Esophagus squamous epithelium (tissue), 5 donors: ENCODE measurements at places on chromosomes 1 and 21.

DNA sequence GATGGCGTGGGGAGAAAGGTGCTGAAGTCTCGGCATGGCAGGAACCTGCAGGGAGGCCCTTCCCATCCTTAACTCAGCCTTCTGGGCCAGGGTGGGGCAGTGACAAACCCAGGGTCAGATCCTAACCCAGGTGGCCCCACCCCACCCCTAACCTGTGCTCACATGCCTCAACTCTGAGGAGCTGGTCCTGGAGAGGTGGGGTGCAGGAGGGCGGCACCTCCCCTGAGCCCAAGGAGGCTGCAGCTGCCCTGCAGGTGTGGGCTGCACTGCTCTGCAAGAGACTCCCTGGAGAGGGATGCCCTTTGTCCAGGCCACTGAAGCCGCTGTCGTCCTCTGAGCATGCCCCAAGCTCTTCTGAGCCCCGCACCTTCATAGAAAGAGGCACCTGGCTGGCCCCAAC lies 15.2 kb upstream of the ADAMTSL4 start:
- no peak for DNase-seq

- DNase-seq = no peak
These were observed 639 bp upstream of the SPATA1 start for GRCh38 chr1:84505493-84506001.

DNA sequence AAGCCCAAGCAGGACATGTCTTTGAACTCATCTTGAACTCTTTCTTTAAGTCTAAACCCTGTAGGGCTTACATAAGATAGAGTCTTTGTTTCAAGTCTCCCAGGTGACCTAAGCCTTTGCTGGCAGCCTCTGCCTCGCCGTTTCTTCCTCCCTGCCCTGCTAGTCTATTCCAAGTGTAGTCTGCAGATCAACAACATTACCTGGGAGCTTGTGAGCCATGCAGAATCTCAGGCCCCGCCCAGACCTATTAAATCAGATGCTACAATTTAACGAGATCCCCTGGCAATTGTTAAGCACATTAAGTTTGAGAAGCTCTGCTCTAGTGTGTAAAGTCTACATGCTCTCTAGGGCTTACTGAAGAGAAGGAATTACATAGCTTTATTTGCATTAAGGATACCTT lies 271.6 kb downstream of the PBX1 start:
- DNase-seq = no peak

DNA sequence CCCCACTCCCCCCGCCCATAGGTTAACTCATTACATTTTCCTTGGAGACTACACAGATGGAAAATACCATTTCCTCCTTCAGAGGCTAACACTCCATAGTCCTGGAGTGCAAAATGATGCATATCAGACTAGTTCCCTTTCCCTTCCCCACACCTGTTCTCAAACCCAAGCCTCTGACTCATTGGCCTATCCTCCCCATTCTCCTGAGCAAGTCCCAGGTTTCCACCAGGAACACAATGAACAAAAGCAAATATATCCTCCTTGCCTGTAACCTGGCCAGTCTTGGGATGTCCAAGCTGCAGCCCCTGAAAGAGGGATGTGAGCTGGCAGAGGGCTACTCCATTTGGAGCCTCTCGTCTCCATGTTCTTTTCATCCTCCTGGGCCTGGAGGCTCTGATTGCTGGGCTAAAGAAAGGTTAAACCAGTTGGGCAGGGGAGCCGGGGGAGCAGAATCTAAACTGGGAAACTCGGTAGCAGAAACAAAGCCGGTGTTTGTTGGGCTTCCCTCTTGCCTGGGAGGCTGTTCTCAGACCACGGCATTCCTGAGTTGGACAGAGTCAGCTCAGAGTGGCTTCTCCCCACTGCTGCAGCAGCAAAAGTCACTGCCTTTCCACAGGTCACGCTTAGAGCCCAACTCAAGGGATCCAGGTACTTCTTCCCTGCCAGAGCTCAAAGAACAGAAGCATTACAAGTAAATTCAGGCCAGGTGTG lies 13.9 kb downstream of the SSR2 start:
- no peak for DNase-seq

DNA sequence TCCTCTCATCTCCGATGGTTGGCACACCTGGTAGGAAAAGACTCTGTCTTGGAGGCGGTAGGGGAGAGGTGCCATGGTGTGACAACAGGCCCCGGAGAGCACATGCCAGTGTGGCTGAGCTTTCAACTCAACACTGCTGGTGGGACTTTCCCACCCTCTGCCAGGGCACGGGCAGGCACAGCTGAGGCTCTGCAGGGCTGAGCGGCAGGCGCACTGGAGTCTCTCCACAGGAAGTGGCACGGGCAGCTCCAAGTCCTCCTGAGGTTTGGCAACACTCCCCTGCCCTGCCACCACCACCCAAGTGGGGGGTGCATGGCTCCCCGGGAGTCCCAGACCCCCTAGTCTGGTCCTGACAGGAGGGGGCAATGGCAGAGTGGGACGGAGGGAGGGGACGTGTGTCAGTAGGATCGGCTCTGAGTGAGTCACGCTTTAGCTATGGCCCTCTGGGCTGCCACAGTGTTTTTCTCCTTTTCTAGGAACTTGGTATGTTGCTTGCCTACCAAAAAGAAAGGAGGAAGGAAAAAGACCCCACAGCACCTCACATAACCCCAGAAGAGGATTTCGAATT lies 27.3 kb upstream of the EVA1B start:
- no peak for DNase-seq

GRCh38 chr1:181504399-181504842 lies 21.1 kb downstream of the CACNA1E start:
- no peak for DNase-seq

DNA sequence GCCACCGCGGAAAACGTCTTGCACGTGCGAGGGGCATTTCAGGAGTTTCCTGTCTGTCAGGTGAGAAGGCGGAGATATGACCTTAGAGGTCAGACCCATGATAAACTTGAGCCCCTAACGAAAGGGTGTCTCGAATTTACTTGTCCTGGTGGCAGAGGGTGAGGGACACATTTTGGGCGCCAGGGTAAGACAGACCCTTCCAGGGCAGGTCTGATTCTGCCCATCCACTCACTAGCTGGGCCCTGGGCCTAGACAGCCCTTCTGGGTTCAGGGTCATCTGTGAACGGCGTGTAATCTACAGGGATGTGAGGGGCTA lies 395 bp upstream of the CSRP1 start:
- DNase-seq = no peak

- no peak for DNase-seq
These were observed 50.8 kb downstream of the OLFM3 start for GRCh38 chr1:101945884-101946283.

GRCh38 chr1:91515994-91516393 lies 15.3 kb downstream of the CDC7 start:
- DNase-seq = no peak

DNA sequence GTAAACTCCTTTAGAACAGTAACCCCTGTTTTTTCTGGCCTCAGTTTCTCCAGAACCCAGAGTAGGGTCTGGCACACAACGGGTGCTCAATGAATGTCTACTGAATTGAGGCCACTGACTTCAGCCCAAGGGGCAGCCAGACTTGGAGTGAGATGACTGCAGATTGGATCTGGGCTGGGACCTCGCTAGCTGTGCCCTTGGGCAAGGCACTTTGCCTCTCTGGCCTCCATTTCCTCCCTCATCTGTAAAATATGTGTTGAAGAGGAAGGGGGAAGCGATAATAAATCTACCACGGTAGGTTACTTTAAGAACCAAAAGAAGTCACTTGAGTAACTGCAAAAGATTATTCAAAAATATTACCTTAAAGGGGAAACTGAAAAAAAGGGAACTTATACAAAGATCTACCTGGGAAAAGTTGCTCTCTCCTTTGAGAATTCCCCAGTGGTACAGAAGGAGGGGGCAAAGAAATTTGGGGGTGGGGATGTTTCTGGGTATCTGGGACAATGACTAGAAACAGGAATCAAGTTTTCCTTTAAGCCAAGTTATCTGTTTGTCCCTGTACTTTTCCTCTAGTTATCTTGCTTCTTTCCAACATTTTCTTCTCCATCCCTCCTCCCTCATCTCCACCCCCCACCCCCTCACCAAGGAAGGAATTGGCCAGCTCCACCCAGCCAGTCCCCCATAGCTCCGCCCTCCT lies 394 bp upstream of the GRHL3 start:
- no peak for DNase-seq

- DNase-seq = no peak
These were observed 38.5 kb downstream of the EPHA2 start for GRCh38 chr1:16117369-16117768.

GRCh38 chr1:25534410-25534788 lies 9.0 kb upstream of the LDLRAP1 start:
- no peak for DNase-seq

GRCh38 chr1:9250411-9251381 lies 16.1 kb downstream of the H6PD start:
- no peak for DNase-seq

DNA sequence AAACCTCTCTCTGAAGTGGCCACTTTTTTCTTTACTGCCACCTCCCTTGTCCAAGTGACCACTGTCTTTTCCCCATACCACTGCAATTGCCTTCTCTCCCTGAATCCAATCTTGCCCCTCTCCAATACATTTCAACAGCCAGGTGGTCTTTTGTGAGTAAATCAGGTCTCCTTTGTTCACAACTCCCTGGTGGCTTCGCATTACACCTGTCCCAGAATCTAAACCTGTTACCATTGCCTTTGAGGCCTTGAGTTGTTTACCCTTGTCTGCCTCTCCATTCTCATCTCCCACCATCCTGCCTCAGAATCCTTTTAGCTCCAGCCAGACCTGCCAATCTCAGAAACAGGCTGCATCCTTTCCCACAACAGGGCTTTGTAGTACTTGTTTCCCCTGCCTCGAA lies 21.8 kb upstream of the DYNLT5 start:
- no peak for DNase-seq

GRCh38 chr1:216005916-216006315 lies 417.3 kb downstream of the USH2A start:
- no peak for DNase-seq

DNA sequence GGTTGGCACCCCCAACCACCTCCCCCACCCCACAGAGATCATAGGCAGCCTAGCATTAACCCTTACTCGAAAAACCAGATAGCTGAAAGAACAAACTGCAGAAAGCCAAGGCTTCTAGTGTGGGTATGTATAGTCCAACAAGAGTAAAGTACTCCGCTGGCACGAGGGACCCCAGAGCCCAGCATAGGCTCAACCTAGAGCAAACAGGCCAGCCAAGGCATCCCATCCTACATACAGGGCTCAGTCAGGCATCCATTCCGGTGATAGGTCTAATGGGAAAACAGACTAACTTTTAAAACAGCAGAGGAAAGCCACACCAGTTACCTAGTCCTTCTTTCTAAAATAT lies 17.8 kb downstream of the DIPK1A start:
- DNase-seq = no peak

DNA sequence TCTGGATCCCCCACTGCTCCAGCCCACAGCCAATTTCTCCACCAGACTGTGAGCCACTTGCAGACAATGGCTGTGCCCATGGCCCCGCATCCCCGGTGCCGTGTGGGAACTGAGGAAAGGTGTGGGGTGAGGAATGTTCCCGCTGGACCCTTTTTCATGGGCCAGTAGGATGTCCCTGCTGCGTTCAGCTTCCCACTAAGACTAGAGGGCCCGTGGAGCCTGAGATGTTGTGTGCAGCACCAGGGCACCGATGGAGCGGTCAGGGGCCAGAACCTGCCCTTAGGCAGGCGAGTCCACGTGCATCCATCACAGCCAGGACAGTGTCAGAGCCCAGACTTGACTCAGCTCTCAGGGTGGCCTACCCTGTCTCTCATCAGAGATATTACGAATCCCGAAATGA lies 105.7 kb upstream of the COL6A1 start:
- DNase-seq = no peak

GRCh38 chr1:150981805-150982712 lies at the start of gene ANXA9:
Gene ANXA9 (plus strand): TSS chr1:150982292. CDS start chr1:150983106, 814 bp downstream.
- DNase-seq = no peak

DNA sequence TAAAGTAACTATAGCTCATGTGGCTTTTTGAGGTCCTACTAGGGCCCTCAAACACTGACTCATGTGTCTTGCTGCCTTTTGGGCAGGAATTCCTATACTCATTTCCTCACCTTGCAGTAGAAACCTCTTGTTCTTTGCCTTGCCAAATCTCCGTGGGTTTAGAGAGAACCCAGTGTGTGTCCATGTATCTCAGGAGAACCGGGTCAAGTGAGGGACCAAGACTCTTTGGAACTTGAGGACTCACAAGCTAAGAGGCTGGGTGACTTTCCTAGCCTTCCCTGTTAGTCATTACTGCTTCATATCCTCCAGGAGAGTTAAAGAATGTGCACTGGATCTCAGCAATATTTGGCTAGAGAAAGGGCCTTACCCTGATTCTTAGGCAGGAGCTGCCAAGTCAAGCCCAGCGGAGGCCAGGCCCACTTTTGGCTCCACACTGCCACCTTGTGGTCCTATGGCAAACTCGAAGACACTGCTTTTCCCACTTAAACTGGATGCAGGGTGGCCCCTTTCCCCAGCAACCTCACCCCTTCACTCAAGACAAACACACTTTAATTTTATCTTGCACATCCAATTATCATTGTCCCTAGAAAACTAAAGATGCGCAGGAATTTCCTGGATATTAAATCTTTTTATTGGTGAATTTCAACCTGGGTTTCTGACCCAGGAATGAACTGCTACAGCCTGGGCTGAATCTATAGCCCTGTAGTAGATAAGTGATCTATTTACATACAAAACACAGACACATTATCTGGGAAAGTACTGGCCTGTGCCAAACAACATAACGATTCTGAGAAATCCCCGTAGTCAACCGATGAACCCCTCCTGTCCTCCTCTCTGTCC lies 10.6 kb downstream of the AVPR1B start:
- no peak for DNase-seq

DNA sequence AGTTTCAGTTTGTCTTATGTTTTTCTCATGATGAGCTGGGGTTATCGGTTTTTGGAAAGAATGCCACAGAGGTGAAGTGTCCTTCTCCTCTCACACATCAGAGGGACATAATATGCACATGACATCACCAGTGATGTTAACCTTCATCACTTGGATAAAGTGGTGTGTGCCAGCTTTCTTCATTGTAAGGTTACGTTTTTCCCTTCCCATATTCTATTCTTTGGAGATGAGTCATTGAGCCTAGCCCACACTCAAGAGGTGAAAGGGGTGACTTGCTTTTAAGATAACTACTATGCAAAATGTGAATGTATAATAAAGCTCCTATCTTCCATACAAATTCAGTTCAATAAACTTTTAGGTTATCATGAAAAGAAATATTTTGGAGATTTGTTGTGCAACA lies 36.7 kb upstream of the MAGI3 start:
- DNase-seq = no peak

DNA sequence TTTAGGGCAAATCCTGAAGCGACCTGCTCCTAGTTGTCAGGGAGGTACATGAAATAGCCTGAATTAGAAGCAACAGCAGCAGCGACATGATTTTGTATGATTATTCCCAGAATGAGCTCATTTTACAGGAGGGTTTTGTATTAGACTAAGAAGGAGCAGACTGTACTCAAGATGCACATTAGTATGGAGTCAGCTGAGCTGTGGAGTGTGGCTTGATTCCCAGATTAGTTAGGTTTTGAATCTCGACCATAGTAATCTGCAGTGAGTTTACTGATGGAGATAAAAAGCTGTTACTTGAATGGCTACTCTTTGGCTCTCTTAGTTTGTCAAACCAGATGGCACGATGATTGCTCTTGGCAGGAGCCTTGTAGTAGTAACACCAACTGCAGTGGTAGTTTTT lies 143.1 kb downstream of the PHTF1 start:
- DNase-seq = no peak

- no peak for DNase-seq
These were observed 11.4 kb downstream of the CAPN8 start for GRCh38 chr1:223654083-223654482.
